LHCN-M2 (cell line): ENCODE measurements at places on chromosomes 5 and 9.

GRCh38 chr5:9339206-9339818, 206.6 kb downstream of the SEMA5A start:
- DNase-seq: no peak

DNA sequence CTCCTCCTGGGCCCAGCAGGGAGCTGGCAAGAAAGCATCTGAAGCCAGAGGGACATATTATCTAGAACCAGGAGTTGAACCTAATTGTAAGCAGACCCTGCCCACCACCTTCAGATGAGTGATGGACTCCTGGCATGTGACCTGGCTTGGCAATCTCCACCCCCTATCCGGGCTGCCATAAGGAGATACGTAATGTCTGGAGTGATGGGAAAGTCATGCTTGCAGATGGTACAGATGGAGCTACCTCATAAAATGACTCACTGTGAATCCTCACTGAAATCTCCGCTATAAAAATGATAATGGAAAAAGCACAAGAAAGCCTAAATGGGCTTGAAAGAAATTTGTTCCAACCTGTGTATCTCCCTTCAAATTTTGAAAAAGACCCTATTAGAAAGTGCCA, 157.5 kb downstream of the DMRT2 start:
- peak; percentile 51 for DNase-seq

GRCh38 chr5:172428224-172429166, 25.8 kb downstream of the SH3PXD2B start:
- no peak for DNase-seq

- DNase-seq: peak; percentile 23
Observed at GRCh38 chr5:37197340-37198050, 51.7 kb downstream of the CPLANE1 start.

DNA sequence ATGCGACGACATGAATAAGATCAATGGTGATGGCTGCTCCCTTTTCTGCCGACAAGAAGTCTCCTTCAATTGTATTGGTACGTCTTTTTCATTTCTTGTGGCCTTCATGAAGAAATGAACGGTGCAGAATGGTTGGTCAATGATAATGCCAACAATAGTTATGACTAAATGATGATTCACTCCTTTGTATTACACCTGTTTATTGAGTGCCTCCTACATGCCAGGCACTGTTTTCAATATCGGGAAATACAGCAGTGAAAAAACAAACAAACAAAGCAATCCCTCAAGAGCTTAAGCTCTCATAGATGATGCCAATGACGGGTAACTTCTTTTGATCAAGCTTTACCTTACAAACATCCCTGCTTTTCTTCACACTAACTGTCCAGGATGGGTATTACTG, 117.7 kb downstream of the PAPPA start:
- peak; percentile 26 for DNase-seq

GRCh38 chr5:133892774-133893173, 75.7 kb downstream of the C5orf15 start:
- no peak for DNase-seq
